ENCODE measurements at places on chromosomes 3 and 15.

DNA sequence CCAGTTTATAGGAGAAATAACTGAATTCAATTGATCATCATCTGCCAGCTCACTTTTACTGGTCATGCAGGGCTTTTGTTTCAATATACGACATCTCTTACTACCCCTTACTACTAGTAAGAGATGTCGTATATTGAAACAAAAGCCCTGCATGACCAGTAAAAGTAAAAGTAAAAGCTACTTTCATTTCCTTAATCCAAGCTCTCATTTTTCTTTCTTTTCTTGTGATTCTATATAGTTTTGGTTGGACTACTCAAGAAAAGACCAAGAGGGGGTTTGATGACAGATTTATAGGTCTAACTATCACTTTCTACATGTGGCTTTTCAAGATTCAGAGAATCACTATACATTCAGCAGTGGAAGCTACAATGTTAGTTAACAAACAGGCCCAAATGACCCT, 1237.3 kb downstream of the ROBO2 start:
- no peak for DNase-seq

DNA sequence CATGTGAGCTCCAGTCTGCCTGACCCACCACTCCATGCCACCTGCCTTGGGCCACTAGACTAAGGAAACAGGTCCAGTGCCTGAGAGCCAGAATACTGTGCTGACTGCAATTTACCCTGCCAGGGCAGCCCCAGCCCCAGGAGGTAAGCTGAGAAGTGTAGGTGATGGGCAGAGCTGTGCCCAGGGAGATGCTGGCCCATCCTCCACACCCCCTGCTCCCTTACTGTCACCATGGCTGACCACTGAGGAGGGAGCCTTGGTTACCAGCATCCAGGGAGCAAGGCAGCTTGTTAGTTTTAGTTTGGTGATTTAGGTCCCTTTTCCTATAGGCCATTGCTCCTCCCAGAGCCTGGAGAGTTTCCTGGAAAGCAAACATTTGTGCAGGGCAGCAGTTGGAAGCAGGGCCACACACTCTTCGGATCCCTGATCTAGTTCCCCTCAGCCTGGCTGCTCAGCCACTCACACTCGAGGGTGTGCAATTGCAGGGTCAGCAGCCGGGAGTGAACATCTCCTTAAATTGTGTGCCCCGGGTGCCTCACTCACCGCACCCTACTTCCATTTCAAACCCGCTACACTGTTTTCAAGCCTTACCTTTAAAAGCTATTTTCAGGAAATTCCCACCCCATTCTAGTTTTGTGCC, 2.0 kb downstream of the GALNT15 start:
- DNase-seq, result no peak

DNA sequence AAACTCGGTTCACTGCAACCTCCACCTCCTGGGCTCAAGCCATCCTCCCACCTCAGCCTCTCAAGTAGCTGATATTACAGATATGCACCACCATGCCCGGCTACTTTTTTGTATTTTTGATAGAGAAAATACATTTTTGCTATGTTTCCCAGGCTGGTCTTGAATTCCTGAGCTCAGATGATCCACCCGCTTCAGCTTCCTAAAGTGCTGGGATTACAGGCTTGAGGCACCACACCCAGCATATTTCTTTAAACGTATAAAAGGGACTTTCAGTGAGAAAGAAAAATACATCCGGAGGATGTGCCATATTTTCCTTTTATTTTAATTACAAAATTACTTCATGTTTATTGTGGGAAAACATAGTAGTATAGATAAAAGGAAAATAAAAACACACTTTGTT, 55.2 kb downstream of the RPL39L start:
- DNase-seq, result no peak

DNA sequence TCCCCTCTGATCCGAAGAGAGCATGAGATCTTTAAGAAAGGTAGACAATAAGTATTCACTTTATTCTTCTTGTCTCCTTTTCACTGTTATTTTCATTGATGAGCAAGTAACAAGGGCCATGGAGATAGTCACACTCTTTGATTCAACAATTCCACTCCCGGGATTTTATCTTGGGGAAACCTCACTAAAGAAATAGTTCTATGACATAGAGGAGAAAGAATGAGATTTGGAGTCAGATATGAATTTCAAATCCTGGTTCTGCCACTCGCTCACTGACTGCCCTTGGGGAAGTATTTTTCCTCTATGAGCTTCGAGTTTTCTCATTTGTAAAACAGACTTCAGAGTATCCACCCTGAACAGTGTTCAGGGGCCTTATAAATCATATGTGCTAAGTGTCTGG, 514.6 kb downstream of the NLGN1 start:
- no peak for DNase-seq

DNA sequence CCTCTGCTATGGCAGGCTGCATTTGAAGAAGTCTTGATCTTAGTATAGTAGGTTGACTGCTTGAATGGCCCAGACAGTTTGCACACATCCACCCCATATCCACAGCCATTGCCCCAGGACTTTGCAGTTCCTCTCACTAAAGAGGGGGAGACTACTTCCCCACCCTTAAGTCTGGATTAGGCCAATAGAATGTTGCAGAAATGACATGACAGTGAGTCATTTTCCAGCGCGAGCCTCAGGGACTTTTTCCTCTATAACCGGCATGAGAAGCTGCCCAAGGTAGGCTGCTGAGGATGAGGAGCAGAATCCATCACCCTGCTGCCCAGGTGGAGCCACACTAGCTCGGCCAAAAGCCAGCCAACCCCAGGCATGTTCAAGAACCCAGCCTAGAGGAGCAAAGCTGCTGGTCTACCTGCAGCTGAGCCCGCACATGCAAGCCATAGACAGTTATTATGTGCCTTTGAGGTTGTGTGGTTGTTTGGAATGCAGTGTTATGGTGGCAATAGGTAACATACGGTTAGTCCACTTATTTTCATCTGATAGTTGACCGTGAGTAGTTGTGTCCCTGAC, 113.9 kb downstream of the TLE3 start:
- no peak for DNase-seq

GRCh38 chr3:50154840-50155490, at the start of gene SEMA3F:
TSS of gene SEMA3F (plus strand) at chr3:50155324. CDS start at chr3:50159623, 4,299 bp downstream.
- peak; percentile 36 for DNase-seq

GRCh38 chr3:63845215-63845614, 18.4 kb downstream of the THOC7 start:
- DNase-seq, result no peak

DNA sequence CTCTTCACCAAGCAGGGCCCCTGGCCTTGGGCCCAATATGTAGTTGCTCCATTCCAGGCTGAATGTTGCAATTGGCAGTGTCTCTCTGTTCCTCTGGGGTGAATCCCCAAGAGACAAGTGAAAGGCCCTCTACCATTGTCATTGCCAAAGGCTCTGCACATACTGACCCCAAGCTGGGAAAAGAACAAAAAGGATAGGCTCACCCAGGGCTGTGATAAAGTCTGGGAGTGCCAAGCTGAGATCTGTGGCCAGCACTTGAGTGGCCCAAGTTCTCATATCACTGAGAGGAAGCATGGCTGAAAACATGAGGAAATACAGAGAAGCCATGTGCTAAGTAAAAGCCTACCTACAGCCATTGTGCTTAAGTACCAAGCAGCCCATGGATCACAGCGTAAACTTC, 612.2 kb upstream of the EPHA6 start:
- no peak for DNase-seq

DNA sequence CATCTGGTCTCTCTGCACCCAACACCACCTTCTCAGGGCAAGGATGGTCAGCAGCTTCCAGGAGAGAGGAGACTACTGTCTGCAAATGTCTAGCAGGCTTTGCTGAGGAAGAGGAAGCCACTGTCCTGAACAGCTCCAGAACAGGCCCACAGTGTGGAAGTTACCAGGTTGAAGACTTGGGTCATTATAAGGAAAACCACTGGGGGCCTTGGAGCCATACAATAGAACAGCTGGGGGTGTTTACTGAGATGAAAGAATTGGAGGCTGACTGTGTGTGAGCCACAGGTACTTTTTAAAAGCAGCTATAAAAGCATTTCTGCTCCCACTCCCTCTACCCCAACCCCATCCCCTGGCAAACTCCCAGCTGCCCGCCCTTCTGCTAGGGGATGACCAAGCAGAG, 24.2 kb downstream of the SRGAP3 start:
- DNase-seq, result no peak

DNA sequence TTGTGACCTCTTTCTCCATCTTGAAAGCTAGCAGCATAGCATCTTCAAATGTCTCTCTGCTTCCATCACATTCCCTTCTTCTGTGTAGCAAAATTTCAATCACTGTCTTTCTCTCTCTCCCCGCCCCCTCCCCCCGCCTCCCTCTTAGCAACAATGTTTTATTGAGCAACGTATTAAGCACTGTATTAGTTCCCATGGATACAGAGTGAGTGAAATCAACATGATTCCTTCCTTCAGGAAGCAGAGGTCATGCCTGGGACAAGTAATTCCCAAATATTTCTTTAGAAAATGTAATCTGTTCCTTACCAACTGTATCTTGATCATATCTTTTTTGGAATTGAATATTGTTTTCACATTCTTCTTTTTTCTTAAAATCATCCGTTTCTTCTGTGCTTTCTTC, 373.7 kb upstream of the NECTIN3 start:
- no peak for DNase-seq

DNA sequence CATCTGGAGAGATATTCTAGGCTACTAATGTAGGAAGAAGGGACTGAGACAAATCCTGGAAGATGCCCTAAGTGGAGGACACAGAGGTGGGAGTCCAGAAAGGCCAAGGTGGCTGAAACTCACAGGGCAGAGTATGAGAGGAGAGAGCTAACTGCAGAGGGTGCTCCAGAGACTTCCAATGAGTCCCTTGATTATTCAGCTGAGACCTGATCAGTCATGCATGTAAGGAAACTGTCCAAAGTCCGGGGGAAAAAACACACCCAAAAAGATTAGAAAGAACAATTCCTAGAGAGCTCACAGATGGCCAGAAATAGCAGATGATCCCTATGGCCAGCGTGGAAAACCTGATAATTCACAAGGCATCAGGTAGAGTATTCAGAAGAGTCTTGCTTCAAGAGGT, 18.7 kb upstream of the FOXP1 start:
- no peak for DNase-seq

DNA sequence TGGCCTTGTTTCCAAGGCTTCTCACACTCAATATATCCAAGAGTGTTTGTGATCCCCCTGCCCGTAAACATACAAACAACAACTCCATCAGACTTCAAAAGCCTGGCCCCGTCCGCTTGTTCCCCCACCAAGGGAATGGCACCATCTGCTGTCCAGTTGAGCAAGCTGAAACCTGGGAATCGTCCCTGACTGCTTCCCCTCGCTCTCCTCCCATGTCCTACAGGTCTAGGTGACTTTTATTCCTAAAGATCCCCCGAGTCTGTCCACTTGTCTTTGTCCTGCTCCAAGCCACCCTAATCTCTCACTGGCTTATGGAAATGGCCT, 27.9 kb upstream of the FAM174B start:
- DNase-seq, result no peak

- DNase-seq, result no peak
Observed at GRCh38 chr3:11238060-11238459, 34.1 kb upstream of the ATG7 start.

DNA sequence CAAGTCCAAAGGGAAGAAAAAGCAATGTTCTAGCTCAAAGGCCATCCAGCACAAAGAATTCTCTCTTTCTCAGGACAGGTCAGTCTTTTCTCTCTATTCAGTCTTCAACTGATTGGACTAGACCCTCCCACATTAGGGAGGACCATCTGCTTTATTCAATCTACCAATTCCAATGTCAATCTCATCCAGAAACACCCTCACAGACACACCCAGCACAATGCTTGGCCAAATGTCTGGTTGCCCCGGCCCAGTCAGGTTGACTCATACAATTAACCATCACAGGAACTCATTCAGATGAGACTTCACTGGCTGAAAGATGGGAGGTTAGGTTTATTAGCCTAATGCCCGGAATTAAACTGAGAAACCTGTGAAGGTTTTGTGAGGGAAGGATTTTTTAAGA, 32.4 kb downstream of the ACAN start:
- no peak for DNase-seq

- no peak for DNase-seq
Observed at GRCh38 chr3:131053043-131053859, 26.6 kb downstream of the NEK11 start.

DNA sequence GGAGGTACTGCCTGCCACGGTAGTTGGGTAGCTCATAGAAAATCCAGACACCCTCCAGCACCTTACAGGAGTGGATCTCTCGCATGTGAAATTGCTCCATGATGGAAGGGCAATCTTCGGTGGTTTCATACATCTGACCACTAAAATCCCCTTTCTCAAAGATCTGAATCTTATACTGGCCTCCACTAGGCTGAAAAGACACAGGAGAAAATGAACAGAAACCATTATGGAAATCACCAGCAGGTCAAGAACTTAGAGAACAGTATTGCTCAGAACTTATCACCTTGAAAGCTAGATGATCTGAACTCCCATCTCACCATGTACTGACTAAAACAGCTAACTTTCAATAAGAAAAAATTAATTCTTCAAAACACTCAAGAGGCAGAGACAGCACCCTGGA, 5.4 kb downstream of the CRYGS start:
- no peak for DNase-seq

DNA sequence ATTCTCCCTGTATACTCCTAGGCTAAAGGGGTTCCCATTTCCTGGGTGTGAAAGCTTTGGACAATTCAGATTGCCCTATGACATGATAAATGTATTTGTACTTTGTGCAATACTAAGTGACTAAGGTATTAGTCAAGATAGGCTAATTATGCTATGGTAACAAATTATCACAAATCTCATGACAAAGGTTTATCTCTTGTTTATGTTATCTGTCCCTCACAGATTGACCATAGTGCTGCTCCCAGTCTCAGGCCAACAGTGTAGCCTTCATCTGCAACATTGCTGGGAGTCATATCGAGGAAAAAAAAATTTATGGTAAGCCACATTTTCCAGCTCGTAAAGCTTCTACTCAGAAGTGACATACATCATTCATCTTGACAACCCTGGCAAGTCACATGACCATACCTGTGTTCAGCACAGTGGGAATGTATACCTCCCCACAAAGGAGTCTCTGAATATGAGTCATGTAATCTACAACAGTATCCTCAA, 346.2 kb downstream of the IGSF11 start:
- no peak for DNase-seq

DNA sequence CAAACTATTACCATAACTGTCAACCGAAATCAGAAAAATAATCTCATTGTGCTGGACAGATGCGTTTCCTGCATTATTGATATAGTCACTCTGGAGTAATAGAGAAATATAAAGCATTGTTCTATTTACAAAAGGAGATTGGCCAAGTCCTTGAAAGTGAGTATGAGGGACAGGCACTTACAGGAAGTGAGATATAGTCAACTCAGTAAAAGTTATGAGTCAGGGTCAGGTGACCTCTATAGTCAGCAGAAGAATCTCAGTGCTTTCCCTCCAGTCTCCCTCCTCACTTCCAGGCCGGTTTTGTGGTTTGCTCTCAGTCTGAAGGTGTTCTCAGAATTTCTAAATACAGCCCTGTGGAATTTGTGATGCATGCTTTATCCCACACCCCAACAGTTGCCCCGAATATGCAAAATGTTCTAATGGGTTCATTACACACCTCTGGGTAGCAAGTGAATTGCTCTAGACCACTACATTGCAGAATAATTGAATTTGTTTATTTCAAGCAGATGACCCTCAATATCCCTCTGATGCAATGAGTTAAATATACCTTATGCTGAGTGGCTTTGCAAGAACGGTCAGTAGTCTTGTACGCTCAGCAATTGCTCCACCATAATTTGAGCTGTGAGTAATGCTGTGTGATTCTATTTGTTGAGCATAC, 787.7 kb downstream of the MCTP2 start:
- DNase-seq, result no peak

GRCh38 chr15:72340366-72340765, 20.4 kb upstream of the CELF6 start:
- no peak for DNase-seq

GRCh38 chr3:170768334-170768801, 101.6 kb downstream of the RPL22L1 start:
- DNase-seq, result no peak
